ENCODE measurements at places on chromosomes 16 and 17.

GRCh38 chr17:48100160-48100559 is 1.1 kb downstream of the CBX1 start:
- H3K4me3 ChIP-seq = peak overlapping the region; percentile 73
- H3K4me1 ChIP-seq = peaks cover 27% of the 10 kb centered on the region
- H3K27ac ChIP-seq = peak overlapping the region; percentile 43
- H3K27me3 ChIP-seq = no peaks in the 10 kb centered on the region

DNA sequence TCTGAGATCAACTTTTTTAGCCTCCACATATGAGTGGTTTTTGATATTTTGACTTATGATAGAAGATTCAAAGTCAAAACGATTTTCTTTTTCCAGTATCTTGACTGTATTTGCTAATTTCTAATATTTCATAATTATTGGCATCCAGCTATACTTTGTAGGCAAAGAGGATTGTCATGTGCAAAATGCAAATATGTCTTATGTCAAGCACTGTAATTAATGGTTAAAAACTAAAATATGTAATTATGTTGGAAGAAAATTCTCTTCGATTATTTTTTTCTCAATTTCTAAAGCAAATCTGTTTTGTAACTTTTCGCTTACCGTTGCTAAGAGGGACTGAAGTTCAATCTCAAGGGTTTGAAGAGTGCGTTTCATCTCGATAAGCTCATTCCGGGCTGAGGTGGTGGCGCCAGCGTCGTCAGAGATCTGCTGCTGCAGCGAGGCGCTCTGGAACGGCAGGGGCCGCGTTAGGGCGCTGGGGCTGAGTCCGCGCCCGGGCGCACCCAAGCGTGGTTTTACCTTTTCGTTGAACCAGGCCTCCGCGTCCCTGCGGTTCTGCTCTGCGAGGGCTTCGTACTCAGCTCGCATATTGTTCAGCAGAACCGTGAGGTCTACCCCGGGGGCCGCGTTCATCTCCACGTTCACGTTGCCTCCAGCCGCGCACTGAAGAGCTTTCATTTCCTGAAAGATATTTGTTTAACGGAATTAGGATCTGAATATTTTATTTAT is 3.0 kb downstream of the KRT27 start:
- no peaks in the 10 kb centered on the region for H3K36me3 ChIP-seq
- H3K4me1 ChIP-seq = peaks cover 2% of the 10 kb centered on the region
- H3K27me3 ChIP-seq = peaks cover 75% of the 10 kb centered on the region
- peak; percentile 46 for DNase-seq
- no peak overlapping the region for H3K4me3 ChIP-seq

- H3K4me1 ChIP-seq = no peaks in the 10 kb centered on the region
- no peaks in the 10 kb centered on the region for H3K27me3 ChIP-seq
- H3K4me3 ChIP-seq = no peak overlapping the region
- H3K36me3 ChIP-seq = no peaks in the 10 kb centered on the region
- DNase-seq = no peak
- no peak overlapping the region for H3K27ac ChIP-seq
These were observed 138.9 kb downstream of the SLC39A11 start for GRCh38 chr17:72953621-72954020.

GRCh38 chr17:7548585-7549400 is at the start of gene TNFSF12:
Gene TNFSF12 (plus strand): TSS chr17:7549058. CDS start chr17:7549154, 96 bp downstream.
- H3K4me3 ChIP-seq = peak within 1 kb of the TSS; percentile 71
- no peaks in the 10 kb centered on the region for H3K36me3 ChIP-seq
- peaks cover 58% of the 10 kb centered on the region for H3K4me1 ChIP-seq
- peak; percentile 67 for DNase-seq
- H3K27ac ChIP-seq = peak within 1 kb of the TSS; percentile 43

GRCh38 chr16:12330946-12331345 is 354.4 kb downstream of the SNX29 start:
- no peak overlapping the region for H3K27ac ChIP-seq
- no peaks in the 10 kb centered on the region for H3K27me3 ChIP-seq
- DNase-seq = no peak

DNA sequence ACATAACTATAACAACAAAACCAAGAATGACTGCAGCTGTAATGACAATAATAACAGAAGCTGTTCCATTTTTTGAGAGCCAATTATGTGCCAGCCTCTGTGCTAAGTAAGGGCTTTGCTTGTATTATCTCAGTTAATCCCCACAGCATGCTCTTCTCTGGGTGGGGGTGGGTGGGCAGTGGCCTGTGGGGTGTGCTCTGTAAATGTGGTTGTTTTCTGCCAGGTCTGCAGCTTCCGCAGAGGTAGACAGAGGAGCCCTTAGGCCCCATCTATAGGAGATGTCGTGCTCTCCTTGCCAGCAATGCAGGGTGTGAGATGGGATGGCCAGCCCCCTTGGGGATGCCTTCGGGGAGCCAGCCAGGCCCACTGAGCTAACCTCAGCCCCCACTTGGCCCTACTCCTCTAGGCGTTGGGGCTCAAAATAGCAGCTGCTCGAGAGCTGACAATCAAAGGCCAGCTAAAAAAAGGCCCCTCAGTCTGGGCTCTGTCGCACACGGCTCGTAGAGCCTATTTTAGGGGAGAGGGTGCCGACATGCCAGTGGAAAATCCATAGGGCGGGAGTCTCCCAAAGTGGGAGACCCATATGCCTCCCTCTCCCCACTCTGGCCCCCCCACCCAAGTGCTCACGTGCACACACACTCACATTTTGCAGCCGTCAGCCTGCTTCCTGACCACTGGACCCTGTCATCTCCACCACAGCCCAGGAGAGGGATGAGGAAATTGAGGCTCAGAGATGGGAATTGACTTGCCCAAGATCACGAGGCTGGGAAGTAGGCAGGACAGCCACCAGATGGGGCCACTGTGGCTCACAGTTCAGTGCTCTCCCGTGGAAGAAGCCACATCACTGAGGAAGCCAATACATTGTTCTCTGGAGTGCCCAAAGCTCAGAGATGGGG is 15.8 kb downstream of the CDH16 start:
- H3K4me3 ChIP-seq = no peak overlapping the region
- no peaks in the 10 kb centered on the region for H3K36me3 ChIP-seq
- peaks cover 5% of the 10 kb centered on the region for H3K27me3 ChIP-seq
